Ecto neural progenitor cell (in vitro differentiated cells): ENCODE measurements at places on chromosomes 5 and 9.

- DNase-seq = no peak
Measured at GRCh38 chr5:168415971-168416370, 70.3 kb upstream of the RARS1 start.

DNA sequence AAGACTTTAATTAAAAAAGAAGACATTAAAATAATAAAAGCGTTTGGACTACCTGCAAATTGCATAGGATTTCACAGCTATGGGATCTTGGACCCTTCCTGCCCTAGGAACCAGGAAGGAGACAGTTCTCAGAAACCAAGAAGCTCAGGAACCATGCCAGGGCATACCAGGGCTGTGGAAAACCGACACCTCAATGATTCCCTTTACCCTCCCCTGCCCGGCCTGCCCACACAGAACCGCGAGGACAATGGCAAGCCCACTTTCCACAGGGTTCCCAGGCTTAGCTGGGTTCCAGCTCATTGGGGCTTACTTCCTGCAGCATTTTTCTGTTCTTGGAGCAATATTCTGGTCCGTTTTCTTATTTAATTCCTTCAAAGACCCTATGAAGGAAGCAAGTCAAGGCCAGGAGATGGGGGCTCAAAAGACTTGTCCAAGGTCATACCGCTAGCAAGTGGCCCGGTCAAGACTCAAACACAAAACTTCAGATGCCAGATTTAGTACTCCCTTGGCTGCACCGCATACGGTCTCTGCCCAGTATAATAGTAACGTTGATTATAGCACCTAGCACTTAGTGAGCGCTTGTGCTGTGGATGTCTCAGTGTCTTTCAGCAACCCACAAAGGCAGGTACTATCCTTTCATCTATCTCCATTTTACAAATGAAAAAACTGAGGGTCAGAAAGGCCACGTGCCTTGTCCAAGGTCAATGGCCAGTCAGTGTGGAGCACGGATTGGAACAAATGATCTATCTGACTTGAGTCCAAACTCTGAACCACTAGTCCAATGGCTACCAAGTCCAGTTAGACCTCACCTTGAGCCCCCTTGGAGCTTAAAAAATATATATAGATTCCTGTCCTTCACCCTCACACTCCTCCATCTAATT, 6.8 kb downstream of the FAT2 start:
- DNase-seq = no peak

DNA sequence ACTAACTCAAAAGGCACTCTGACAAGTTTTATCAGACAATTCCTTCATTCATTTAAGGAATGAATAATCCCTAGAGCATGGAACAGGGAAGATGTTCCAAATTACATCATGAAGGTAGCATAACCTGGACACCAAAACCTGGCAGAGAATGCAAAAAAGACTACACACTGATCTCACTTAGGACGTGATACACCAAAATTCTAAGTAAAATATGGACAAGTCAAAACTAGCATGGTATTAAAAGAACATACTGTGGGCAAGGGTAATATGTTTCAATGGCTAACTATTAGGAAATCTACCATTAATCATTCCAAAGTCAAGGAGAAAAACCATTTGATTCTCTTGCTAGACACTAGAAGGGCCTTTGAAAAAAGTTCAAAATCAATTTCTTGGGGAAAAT, 176.5 kb downstream of the HSPA4 start:
- DNase-seq = no peak

- DNase-seq = no peak
Measured at GRCh38 chr9:36336131-36336907, 63.8 kb downstream of the RNF38 start.

DNA sequence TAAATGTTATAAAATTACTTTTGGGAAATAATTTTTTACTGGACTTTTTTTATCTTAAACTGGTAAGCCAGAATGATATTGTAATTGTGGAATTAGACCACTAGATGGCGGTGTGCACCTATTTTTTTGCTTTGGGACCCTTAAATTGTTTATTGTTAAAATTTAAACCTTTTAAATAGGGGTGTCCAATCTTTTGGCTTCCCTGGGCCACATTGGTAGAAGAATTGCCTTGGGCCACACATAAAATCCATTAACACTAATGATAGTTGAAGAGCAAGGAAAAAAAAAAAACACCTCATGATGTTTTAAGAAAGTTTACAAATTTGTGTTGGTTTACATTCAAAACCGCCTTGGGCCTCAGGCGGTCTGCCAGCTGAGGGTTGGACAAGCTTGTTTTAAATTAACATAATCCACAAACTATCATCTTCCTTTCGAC, 28.4 kb upstream of the GADD45G start:
- no peak for DNase-seq

GRCh38 chr9:31251386-31251785, 1133.1 kb upstream of the ACO1 start:
- DNase-seq = no peak

DNA sequence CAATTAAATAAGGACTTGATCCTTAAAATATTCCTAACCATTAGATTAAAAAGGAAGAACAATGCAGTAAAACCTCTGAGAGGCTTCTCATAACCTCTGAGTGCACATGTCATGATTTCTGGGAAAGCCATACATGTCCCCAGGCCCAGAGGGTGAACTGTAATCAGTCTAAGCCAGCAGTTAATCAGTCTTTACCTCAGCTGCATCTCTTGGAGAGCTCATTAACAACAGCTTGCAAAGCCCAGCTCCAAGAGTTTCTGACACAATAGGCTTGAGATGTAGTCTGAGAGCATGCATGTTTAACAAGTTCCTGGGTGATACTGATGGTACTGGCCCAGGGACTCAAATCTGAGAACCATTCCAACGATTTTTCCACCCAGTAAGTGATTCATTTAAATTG, 392.1 kb downstream of the DNAH5 start:
- no peak for DNase-seq

DNA sequence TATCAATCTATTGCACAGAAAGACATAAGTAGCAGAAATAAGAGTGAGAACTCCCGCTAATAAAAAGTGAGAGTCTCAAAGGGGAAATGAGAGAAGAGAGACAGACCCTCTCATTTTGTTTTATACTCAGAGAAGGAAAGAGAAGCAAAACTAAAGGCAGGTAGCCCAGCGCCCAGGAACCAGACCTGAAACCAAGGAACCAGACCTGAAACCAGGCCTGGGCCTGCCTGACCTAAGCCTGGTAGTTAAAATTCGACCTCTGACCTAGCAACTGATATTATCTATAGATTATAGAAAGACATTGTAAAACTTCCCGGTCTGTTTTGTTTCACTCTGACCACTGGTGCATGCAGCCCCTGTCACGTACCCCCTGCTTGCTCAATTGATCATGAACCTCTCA, 134.5 kb upstream of the SEMA6A start:
- no peak for DNase-seq

DNA sequence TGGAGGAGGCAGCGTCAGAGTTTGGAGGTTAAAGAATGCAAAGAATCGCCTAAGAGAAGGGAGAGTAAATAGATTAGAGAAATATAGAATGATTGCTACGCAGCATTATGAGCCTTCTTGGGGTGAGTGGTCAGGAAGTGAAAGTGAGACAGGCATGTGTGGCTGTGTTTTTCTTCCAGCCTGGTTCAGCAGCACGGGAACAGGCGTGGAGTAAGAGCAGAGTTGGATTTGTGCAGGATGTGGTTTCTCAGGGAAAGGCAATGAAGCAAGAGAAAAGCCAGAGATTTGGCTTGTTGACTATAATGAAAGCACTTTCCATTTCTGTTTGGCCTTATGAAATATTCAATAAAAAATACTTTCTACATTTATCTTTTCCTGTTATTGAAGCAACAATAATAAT, 34.3 kb upstream of the FRMD3 start:
- DNase-seq = no peak

DNA sequence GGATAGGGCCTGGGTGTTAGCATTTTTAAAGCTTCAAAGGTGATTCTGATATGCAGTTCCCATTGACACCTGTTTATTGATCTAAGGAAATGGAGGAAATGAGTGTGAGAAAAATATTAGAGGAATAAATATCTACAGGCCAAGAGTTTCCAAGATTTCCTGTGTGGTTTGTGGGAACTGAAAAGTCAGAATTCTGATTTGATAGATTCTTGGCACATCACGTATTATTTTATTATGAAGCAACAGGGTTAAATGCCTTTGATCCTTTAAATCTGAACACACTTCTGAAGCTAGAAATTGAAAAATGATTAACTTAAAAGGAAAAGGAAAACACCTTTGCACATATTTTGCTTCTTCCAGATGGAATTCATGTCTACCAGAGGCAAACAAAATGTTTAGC, 113.7 kb downstream of the CD180 start:
- no peak for DNase-seq

DNA sequence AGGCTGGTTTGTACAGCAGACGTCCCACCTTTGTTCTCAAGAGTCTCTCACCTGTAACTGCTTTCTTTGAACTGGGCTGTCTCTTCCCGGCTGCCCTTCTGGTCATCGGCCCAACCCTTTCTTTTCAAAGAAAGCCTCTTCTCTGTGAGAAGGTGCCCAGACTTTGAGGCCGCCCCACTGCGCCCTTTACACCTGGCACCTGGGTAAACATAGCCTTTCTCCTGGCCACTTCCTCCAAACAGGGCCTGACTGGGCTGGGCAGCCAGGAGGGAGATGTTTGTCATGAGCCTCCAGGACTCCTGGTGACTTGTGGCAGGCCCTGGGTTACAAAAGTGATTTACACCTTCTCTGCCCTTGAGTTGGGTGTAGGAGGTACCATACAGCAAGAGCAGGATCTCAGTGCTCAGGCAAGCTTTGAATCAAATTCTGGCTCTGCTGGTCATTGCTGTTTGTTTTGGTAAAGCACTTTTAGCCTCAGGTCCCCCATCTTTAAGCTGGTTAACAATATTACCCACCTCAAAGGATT, 127.2 kb upstream of the CXCL14 start:
- DNase-seq = no peak
